ENCODE measurements at places on chromosomes 2 and 18.
A peak's percentile ranks its signal among the peaks of the same experiment; 100 is the strongest.

DNA sequence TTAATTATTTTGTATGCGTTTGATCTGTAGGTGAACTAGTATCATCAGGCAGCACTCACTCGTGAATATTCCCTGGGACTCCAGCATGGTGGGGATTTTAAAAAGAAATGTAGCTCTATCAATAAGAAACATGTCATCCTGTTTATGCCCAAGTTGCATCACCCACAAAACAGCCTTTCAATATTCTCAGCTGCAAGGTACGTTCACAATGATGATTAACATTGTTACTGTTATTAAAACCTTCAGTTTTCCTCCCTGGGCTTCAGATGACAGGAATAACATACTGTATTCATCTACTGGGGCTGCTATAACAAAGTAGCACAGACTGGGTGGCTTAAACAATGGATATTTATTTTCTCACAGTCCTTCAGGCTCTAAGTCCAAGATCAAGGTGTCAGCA lies 87.9 kb upstream of the KLHL29 start:
- no peak for DNase-seq

DNA sequence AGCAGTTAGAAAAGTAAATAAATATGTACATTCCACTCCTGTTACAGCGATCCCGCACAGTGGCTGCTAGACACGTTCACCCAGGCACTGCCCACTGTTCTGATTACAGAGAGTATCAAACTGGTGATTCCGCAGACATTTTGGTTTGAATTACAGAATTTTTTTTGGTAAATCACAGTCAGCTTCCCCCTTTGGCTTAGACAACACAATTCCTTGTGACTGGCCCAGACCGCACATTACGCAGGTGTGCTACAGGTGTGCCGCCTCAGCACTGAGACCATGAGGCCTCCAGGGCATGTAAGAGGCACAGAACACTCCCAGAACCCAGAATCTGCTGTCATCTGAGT lies 112.3 kb downstream of the PXDN start:
- DNase-seq, result no peak

DNA sequence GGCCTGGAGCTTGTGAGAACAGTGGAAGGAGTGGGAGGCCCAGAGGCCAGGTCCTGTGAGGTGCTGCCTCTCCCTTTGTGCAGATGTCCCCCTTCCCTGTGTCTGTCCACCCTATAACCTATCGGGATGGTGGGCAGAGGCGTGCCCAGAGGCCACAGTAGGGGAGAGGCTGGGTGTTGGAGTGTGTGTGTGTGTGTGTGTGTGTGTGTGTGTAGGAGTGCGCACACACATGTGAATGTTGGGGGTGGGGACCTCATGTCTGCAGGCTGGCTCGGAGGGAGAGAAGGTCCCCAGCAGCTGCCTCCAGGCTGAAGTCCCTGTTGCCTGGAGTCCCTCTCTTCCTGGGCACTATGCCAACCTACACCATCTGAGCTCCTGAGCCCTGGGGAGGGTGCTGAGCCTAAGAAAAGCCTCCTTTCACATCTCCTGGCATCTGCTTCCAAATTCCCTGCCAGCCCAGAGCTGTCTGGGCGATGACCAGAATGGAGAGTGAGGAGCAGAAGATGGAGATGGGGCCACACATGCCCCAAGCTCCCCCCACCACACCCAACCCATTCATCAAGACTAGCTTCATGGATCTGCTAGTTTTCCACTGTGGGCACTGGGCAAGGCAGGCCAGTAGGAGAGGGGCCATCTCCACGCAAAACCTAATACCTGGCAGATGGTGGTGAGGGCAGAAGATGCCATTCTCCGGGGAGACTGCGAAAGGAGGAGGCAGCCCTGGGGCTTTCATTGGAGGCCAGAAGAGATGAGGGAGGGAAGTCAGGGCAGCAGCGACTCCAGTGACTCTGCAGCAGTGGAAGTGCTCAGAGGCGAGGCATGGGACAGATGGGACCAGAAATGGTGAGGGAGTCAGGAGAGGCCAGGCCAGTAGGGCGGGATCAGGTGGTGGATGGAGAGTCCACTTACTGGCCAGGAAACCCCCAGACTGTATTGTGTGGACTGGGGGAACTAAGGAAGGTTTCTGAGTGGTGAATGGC lies 20.3 kb downstream of the KCNK3 start:
- DNase-seq, result peak; percentile 96

GRCh38 chr2:164913640-164914350 lies 41.5 kb downstream of the SLC38A11 start:
- DNase-seq, result peak; percentile 10

DNA sequence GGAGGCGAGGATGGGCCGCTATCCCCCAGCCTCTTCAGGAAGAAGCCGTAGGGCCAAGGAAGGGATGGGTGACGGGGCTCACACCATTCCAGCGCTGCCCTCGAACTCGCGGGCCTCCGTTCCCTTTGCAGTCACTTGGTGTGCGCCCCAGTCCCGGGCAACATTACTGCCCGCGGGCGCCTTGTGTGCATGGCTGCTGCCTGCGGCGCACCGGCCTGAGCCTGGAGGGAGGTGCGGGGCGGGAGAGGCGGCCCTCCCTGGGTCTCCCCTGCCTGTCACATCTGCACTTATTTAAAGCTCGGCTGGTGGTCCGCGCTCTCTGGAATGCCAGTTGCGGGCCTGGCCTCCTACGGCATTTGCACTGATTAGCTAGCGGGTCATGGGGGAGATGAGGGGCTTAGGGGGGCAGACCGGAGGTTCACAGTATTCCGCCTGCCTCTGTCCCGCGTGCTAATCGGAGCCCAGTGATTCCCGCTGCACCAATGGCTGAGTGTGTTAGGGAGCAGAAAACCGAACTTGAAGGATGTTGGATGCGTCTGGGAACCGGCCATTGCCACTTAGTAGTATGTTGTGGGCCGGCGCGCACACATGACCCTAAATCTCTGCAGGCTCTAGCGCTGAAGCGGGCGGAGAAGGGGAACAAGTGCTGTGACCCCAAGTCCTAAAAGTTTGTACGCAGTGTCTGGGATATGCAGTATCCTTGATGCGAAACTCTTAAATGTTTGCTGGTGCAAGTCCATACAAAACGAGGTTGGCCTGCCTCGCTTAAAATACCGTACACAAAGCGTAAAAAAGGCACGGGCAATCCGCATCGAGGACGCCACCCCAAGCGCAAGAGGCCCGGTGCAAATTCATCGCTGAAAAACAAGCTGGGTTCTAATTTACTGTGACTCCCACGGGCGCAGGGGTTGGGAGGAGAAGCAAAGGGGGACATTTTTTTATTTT lies 161.2 kb upstream of the SIX2 start:
- peak; percentile 67 for DNase-seq

- no peak for DNase-seq
These were observed 94.4 kb upstream of the LDAH start for GRCh38 chr2:20917287-20917660.

DNA sequence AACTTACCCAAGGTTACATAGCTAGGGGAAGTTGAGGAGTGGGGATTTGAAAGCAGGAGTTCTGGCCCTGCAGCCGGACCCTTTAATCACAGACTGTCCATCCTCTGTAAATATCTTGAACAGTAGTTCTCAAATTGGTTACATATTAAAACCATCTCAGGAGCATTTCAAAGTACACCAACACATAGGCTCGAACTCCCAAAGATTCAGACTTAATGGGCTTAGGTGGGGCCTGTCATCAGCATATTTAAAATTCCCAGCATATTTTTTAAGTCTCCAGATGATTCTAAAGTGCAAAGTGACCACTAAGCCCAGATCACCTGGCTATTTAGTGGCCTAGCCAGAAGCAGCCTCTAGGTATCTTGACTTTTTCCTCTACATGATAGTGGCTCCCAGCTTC lies 192.2 kb downstream of the ZNF385B start:
- DNase-seq, result no peak

GRCh38 chr2:88517759-88518201 lies 65.3 kb upstream of the FOXI3 start:
- peak; percentile 58 for DNase-seq

GRCh38 chr2:64295326-64296139 lies 151.3 kb upstream of the PELI1 start:
- no peak for DNase-seq

DNA sequence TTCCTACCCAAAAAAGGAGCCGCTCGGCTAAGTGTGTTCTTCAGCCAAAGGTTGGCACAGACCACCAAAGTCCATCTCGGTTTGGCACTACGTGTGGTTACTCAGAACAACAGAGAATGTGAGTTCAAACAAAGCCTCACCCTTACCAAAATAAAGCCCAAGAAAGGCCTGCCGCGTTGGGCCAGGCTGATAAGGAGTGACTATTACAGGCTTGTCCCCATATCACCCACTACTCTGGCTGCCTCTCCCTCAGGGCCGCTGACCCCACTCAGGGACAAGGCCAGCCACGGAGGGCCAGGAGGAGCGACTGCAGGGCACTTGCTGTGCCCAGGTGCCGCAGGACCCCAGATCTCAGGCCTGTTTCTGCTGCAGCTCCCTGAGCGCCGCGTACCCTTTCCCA lies 13.8 kb downstream of the HS1BP3 start:
- DNase-seq, result no peak

- no peak for DNase-seq
These were observed 212.0 kb downstream of the TNS1 start for GRCh38 chr2:217790681-217791392.

DNA sequence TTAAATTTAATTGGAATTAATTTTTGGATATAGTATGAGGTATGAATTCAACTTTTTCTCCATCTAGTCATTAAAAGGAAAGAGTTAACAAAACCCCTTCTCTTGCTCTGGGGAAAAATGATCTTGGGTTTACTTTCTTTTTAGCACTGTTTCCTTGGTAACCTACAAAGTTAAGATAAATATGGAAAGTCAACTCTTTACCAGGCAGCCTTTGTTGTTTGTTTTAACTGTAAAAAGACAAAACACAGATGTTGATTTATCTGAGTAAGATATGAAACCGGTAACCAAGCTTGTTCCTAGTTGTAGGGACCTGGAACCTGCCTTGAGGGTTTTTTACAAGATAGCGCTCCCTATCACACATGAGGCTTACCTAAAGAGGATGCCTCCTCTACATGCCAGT lies 10.1 kb upstream of the SANBR start:
- no peak for DNase-seq

DNA sequence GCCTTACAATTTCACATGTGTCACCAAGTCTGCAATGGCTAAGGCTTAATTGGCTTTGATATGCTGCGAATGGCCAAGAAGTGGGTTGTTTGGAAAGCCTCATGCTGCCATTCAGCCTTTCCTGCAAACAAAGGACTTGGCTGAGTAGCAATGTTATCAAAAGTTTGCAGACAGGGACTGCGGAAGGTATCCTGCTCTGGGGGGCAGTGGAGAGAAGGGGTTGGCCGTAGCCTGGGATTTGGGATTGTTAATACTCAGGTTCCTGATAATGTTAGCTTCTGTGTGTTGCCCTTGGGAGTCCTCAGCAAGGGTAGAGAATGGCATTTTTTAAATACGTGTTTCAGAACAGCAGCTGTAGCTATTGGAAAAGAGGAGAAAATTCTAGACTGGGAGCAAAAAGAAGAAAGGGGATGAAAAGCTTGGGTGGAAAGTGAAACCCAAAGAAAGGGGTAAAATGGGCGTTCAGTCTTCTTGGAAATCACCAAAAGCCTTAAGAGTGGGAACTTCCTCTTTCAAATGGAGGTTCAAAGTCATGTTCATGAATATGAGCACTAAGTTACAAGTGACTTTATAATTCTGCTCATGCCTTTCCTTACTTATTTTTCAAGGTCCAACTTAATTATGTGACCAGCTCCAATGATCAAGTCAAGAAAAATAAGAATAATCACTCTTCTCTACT lies 325.1 kb downstream of the RNF144A start:
- no peak for DNase-seq

GRCh38 chr18:58947136-58947732 lies 82.6 kb downstream of the ZNF532 start:
- DNase-seq, result no peak

DNA sequence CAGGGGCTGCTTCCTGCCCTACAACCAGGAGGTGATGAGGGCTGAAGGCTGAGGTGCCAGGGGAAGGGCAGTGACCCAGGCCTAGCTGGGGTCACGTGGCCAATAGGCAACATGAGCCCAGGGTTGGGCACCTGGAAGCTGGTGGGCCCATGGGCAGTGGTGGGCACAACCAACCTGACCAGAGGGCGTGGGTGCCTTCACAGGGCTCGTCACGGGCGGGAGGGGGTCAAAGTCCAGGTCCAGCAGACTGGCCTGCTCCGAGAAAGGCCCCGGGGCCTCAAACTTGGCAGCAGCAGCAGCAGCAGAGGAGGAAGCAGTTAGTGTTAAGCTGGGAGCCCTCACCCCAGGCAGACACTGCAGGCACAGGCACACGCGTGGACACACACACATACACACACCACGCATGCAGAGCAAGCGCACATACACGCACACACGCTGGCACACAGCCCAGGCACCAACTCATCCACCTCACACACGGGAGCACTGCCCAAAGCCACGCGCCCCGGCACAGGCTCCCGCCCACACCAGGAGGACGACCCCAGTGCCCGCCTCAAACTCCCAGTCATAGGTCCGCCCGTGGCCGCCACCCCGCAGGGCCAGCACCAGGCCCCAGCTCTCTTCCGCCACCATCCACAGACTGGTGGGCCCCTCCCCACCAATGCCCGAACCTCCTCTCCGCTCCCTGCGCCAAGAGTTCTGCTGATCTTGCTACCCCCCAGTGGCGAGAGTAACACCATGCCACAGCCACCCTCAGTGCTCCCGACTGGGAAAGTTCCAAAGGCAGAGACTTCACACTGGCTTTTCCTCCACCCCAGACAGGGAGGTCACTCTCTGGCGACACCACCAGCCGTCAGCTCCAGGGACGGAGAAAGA lies 53.0 kb downstream of the BIN1 start:
- no peak for DNase-seq

GRCh38 chr2:10072656-10073480 lies 7.3 kb downstream of the CYS1 start:
- DNase-seq, result peak; percentile 93

GRCh38 chr2:14828968-14829367 lies 196.5 kb downstream of the LRATD1 start:
- DNase-seq, result no peak

DNA sequence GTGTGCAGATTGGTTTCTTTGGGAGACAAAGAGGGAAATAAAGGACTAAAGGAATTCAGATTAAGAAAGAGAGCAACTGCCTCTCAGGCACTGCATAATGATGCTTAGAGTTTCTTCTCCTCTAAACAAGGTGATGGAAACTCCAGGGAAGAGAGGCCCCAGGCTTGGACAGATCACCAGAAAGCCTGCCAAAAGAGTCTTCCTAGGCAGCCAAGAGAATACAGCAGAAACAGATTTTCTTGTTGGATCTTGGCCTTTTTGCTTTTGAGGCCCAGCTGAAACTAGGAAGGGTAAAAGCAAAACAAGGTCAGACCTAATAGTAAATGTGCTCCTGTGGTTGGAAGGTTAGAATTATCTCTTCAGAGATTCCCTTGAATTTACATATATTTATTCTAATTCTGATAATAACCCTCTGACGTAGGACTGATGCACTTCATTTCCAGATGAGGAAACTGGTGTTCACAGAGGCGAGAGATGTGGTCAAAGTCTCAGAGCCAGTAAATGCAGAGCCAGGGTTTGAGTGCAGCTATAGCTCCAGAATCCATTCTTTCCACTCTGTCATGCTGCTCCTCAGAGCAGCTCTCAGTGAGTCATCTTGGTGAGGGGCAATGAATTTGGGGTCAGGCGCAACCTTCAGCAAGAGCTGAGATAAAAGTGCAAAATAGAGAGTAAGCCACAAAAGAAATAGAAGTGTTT lies 142.3 kb upstream of the FBXO11 start:
- DNase-seq, result no peak

GRCh38 chr2:198042189-198042588 lies 237.8 kb downstream of the PLCL1 start:
- DNase-seq, result no peak

GRCh38 chr2:10920764-10921388 lies 9.1 kb downstream of the KCNF1 start:
- DNase-seq, result no peak
